GM23338 (cell line): ENCODE measurements at places on chromosomes 16 and 17. TPM values are rescaled to one million over a fixed set of nuclear protein-coding genes. Genes with fewer than 3 reads are reported as not detected.

DNA sequence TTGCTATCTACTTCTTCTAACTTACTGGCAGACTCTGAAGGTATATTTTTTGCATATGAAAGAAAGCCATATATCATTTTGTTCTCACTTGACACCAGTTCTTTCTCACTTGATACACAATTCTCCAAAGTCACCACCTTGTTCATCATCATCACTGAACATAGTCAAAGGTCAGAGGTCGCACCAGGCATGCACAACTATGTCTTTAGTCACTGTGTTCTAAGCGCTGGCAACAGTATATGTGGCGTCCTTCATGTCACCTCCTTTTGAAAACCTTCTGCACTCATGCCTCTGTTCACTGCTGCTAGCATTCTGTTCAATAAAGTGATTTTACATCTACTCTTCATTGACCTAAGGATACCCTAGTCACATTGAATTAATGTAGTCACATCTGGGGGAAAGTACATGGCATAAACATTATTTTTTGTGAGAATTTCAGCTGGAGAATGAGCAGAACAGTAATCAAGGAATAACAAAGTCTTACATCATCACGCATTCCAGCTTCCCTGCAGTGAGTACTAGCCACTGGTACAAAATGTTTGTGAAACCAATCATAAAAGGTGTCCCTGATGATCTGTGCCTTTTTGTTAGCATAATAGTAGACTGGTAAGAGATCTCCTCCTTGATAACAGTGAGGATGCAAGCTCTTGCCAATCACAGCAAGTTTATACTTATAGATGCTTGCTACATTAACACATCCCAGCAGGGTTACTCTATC, 20.5 kb upstream of the TBX4 start:
- H3K36me3 ChIP-seq: no peaks in the 10 kb centered on the region
- no peak overlapping the region for H3K27ac ChIP-seq
- no peaks in the 10 kb centered on the region for H3K4me1 ChIP-seq
- H3K4me3 ChIP-seq: no peak overlapping the region
- no peaks in the 10 kb centered on the region for H3K27me3 ChIP-seq

GRCh38 chr17:50477976-50478375, 684 bp upstream of the RSAD1 start:
- H3K27me3 ChIP-seq: peaks cover 11% of the 10 kb centered on the region; the same call in 1 of the 2 replicates
- peak overlapping the region; percentile 93 for H3K4me3 ChIP-seq
- H3K36me3 ChIP-seq: no peaks in the 10 kb centered on the region
- H3K27ac ChIP-seq: no peak overlapping the region
- DNase-seq: no peak
- H3K4me1 ChIP-seq: peaks cover 6% of the 10 kb centered on the region; the same call in 1 of the 2 replicates

GRCh38 chr17:74520016-74520434, 11.2 kb downstream of the CD300LB start:
- H3K4me3 ChIP-seq: no peak overlapping the region
- no peaks in the 10 kb centered on the region for H3K27me3 ChIP-seq
- no peak overlapping the region for H3K27ac ChIP-seq
- H3K36me3 ChIP-seq: no peaks in the 10 kb centered on the region

- no peak for DNase-seq
- H3K27me3 ChIP-seq: peaks cover 12% of the 10 kb centered on the region
- no peaks in the 10 kb centered on the region for H3K4me1 ChIP-seq
Measured at GRCh38 chr16:10885246-10885645, 8.2 kb downstream of the CIITA start.

DNA sequence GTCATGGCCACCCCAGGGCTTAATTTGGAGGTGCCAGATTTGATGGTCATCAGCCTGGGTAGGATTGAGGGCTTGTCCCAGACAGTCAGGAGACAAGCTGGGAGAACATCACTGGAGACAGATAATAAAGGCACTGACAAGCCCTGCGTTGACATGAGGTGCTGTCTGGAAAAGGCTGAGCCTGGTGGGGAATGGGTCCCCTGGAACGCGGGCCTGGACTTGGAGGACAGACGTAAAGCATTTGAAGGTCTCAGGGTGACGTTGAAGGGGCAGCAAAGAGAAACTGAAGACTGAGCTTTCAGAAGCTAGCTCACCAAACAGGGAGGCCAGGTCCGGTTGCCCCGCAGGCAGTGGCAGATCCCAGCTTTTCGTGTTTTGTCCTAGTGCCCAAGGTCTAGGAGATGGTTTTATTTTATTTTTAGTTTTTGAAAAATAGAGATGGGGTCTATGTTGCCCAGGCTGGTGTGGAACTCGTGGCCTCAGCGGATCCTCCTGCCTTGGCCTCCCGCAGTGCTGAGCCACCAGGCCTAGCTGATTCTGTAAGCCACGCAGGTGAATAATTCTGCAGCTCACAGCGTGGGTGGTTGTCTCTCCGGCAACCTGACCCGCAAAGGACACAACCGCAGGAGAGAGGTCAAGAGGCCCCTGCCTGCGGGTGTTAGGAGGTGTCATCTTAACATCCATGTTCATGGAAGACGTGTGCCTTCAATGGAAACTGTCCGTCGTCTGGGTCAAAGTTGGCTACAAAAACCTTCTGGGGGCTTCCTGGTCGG, 37.6 kb downstream of the METRNL start:
- no peak overlapping the region for H3K27ac ChIP-seq
- H3K4me3 ChIP-seq: no peak overlapping the region
- peaks cover 4% of the 10 kb centered on the region; the same call in 1 of the 2 replicates for H3K4me1 ChIP-seq
- H3K36me3 ChIP-seq: no peaks in the 10 kb centered on the region
- no peak for DNase-seq

DNA sequence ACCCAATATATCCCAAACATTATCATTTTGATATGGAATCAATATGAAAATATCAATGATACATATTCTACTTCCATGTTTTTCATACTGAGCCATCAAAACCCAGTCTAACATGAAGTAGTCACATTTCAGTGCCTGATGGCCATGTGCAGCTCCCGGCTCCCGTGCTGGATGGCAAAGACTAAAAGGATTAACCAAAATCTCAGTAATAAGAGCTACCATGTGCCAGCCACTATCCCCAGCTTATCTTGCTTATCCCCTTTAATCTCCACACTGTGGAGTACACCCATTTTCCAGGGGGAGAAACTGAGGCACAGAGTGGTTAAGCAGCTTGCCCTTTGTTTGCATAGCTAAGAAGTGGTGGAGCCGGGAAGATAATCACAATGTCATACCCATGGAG, 9.2 kb downstream of the CD300LG start:
- no peak for DNase-seq
- H3K36me3 ChIP-seq: no peaks in the 10 kb centered on the region
- H3K4me1 ChIP-seq: no peaks in the 10 kb centered on the region
- H3K27ac ChIP-seq: no peak overlapping the region
- H3K4me3 ChIP-seq: no peak overlapping the region

- H3K4me3 ChIP-seq: no peak overlapping the region
- no peaks in the 10 kb centered on the region; the same call in none of the 2 replicates for H3K4me1 ChIP-seq
- DNase-seq: no peak
- H3K27me3 ChIP-seq: no peaks in the 10 kb centered on the region
Measured at GRCh38 chr17:28863953-28864352, 9.1 kb downstream of the ERAL1 start.

DNA sequence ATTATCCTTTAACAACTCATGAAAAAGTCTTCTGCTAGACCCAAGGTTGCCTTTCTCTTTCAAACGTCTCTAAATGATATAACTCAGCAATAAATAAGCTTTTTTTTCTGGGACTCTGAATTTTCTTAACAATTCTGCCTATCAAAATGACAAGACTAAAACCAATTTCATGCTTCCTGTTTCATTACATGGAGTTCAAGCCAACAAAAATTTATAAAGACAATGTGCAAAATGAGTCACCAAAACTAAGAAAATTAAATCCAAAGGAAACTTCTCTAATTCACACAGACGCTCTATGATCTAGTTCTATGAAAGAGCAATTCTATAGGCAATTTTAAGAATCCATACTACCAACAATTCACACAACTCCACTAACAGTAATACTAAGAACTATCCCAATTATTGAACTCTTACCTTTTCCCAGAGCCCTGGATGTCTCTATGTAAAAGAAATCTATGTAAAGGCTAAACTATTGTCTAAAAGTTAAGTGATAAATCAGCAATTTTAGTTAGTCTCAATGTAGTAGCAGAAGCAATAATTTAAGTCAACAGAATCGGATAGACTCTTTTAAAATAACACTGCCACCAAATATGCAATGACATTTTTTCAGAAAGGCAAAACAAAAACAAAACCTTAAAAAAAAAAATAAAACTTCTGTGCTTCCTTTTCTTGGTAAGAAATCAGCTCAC, 44.2 kb downstream of the ZZEF1 start:
- no peak for DNase-seq
- peaks cover 10% of the 10 kb centered on the region; the same call in 1 of the 2 replicates for H3K36me3 ChIP-seq
- H3K4me3 ChIP-seq: no peak overlapping the region
- H3K4me1 ChIP-seq: no peaks in the 10 kb centered on the region
- H3K27ac ChIP-seq: no peak overlapping the region

Gene PARN
- 43.8 and 61.3 TPM in 2 replicates for total RNA-seq

Gene LGALS9
- 0.73 and 1.6 TPM in 2 replicates for total RNA-seq

Gene FOXO3B
- total RNA-seq: 21.1 and 22.3 TPM in 2 replicates
